Spleen (tissue), 13 donors: ENCODE measurements at places on chromosomes 7 and 10.

- no peak for DNase-seq
Observed at GRCh38 chr7:121503039-121503438, 106.9 kb upstream of the FAM3C start.

DNA sequence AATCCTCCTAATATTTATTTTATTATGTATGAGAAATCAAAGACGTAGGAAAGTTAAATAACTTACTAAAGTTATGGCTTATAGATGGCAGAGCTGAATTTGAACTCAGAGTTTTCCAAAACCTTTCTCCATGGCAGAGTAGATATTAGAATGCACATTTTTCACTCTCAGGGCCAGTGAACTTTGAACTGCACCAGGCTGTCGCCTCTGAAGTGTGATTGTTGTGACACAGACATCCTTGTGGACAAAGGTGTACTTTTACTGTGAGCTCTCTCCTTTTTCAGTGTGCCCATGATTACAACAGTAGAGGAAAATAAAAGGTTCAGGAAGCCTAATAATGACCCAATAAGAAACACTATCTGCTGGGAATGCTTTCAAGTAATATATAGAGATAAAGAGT lies 29.1 kb downstream of the TES start:
- no peak for DNase-seq

GRCh38 chr7:118179191-118179590 lies 4.8 kb upstream of the LSM8 start:
- DNase-seq = no peak

GRCh38 chr10:73756183-73756582 lies 12.0 kb downstream of the SEC24C start:
- no peak for DNase-seq

- DNase-seq = no peak
Observed at GRCh38 chr7:29812185-29812876, 6.0 kb downstream of the WIPF3 start.

DNA sequence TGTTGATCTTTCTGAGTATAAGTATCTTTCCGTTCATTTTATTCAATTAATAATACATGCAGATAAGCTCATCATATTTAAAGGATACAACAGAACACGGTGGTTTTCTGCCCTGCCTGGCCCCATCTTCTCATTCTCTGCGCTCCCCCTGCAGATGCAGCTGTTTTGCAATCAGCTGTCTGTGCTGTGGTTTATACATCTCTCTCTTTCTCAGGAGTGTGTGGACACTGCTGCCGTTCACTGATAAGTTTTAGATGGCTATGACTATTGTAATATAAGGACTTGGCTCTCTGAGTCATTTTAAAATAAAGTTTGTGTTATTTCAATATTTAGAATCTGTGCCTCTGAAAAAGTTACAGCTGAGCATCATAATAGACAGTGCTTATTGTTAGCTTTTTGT lies 54.5 kb downstream of the CUL1 start:
- DNase-seq = no peak

- no peak for DNase-seq
Observed at GRCh38 chr7:44609829-44610228, 3.4 kb downstream of the OGDH start.

DNA sequence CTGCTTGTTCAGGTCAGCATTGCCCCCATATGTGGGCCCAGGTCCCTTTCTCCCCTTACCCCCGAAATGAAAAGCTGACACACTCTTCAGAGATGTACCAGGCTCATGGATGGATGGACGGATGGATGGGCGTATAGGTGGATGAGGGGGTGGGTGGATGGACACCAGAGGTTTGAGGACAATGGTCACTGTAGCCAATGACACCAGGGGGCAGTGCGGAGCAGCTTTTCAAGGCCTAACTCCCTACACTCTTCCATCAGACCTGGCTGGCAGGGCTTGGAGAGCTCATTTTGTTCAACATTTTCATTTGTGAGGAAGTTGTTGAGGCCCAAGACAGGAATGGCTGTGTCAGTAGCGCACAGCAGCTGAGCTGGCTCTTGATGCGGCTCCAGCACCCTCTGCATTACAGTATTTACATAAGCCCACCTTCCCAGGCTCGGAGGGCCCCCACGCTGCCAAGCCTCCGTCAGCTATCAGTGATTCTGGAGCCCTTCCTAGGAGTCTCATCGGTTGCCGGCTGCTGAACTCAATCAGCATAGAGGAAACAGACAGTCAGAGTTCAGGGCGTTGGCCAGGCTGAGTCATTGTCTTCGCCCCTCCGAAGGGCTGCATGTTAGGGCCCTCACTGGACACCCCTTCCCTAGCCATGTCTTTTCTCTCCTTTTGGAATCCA lies 11.6 kb upstream of the FFAR4 start:
- no peak for DNase-seq
